ENCODE measurements at places on chromosomes 3 and 15.

DNA sequence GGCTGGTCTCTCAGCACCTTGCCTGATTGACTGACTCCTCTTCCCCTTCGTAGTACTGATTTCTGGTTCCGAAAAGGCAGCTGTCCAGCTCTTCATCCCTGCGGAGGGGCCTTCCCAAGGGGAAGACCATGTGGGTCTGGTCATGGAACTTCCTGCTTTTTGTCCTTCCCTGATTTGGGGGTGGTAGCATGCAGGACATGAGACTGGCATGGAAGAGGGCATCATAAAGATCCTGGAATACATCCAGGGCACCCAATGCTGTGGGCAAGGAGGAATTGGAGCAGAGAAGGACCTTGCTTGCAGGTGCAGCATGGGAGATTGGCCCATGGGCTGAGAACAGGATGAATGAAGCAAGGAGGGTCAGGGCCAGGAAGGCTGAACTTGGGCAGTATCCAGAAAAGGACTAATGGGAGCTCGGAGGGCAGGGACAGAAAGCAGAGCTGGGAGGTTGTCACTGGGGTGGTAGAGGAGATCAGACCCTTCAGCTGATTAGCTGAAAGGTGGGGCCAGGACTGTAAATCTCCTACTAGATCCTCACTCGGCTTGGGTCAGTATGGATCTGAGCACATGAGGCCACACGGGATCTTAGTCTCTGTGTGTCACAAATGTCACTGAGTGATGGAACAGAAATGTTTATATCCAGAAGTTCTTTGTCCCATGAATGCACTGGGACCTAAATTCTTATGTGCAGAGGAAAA, 59.5 kb downstream of the AMOTL2 start:
- DNase-seq, result no peak

- DNase-seq, result no peak
Measured at GRCh38 chr3:73687106-73688004, 62.6 kb upstream of the PDZRN3 start.

- DNase-seq, result no peak
Measured at GRCh38 chr15:71124937-71125790, 9.9 kb downstream of the THSD4 start.

GRCh38 chr3:15050405-15051092, 14.6 kb downstream of the MRPS25 start:
- no peak for DNase-seq

GRCh38 chr15:62920682-62921502, 121.7 kb upstream of the TPM1 start:
- no peak for DNase-seq

DNA sequence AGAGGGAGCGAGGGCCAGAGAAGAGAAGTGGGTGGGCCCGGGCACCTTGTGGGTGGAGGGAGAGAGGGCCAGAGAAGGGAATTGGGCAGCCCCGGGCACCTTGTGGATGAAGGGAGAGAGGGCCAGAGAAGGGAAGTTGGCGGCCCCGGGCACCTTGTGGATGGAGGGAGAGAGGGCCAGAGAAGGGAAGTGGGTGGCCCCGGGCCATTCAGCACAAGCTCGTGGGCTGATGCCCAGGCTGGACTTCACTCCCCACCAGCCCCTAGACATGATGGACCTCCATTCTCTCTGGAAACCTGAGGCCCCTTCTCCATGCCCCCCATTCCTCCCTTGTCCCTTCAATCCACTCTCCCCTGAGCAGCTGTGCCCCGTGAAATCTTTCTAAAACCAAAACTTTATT, 15.8 kb downstream of the DUSP7 start:
- DNase-seq, result no peak

- no peak for DNase-seq
Measured at GRCh38 chr3:12294885-12295580, 6.2 kb downstream of the PPARG start.

DNA sequence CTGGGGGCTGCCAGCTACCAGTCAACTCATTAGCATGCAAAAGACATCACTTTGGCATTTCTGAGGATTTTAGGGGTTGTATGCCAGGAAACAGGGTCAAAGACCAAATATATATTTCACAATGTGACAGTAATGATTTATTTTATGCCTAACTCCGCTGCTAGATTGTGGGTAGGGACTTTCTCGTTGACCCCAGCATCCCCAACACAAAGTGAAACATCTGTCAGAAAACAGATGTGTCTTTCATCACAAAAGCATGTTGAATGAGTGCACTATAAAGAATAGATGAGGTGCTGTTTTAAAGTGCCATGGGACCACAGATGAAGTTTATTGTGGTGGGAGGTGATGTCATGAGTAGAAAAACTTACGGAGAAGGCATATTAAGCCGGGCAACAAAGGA, 59.7 kb downstream of the ITPR1 start:
- no peak for DNase-seq

GRCh38 chr15:81163961-81164800, 30.1 kb downstream of the CFAP161 start:
- no peak for DNase-seq

GRCh38 chr3:104629038-104629437, 737.7 kb upstream of the ALCAM start:
- no peak for DNase-seq

GRCh38 chr15:42157981-42158765, 1.7 kb upstream of the PLA2G4F start:
- DNase-seq, result no peak

GRCh38 chr3:42024591-42025351, 62.9 kb upstream of the ULK4 start:
- no peak for DNase-seq

- DNase-seq, result no peak
Measured at GRCh38 chr3:133930341-133930933, 34.8 kb upstream of the RAB6B start.

GRCh38 chr3:114259566-114259965, 22.2 kb upstream of the ZNF80 start:
- no peak for DNase-seq

DNA sequence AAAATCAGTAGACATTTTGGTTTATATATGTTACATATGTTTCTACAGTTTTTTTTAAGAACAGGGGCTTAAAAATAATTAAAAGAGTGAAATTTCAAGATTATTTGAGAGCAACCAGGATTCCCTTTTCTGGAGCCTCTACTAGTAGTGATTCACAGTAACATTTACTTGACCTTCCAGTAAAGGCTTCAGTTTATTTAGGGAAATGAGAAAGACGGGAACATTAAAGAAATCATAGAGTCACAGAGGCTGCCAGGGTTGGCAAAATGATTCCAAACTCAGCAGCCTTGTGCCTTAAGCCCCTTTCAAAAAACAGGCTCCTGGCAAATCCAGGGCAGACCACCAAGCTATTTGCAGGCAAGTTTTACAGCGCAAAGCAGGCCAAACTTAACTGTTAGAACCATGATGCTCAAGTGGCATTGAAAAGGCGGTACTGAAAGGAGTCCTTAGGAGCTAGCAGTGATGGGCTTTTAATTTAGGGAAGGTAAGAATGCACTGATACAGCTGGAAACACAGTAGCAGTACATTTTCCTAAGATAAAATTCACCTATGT, 201.1 kb upstream of the ADAMTS9 start:
- no peak for DNase-seq

DNA sequence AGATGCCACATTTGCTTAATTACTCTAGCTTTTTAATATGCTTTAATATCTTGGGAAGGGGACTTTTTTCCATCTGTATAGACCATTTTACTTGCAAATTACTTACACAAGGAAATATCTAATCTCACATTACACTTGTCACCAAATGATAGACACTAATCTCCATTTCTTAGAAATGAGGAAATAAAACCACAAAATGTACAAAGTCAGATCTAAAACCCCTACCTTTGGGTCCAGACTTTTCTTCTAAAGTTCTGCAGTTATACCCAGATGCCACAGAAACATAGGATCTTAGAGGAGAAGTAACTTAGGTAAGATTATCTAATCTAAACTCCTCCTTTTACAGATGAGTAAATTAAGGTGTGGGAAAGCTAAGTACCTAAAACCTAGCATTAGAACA, 44.3 kb downstream of the CD200R1L start:
- DNase-seq, result no peak

DNA sequence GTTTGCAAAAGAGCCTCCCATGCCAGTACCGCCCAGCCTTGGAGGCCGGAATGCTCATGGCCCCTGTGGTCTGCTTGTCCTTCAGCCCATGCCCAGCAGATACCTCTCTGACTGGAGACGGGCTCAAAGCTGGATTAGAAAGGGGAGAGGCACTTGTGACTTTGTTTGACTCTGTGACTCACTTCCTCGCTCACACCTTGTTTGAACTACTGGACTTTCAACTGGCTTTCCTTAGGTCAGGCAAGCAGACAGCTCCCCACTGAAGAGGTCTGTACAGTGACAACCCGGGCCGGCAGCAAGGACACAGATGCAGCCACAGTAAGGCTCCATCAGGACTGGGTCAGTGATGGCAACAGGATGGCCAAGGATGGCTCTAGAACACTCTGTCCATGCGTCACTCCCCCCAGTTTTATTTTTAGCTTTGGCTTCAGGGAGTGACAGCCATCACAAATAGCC, 98.6 kb upstream of the ABHD17C start:
- DNase-seq, result no peak

DNA sequence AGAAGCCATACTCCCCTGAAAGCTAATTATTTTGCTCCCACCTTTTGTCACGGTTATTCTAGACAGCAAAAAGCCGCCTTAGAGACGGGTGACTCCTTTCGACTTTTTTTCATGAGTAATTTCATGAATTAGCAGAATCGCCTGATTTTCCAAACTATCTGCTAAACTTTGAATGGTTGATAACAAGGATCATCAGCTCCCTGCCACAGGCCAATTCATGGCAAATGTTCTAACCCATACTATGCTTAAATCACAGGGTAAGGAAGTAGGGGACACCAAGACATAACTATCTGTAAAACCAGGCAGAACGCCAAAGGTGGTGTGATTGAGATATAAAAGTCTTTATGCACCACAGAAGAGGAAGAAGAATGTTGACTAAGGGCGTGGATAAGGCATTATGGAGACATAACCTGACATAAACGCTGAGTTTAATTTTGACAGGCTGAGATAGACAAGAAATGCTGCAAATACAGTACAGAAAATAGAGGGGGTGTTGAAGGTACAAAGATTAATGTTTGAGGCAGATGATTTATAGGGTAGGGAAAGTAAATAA, 891 bp upstream of the DMXL2 start:
- DNase-seq, result no peak

DNA sequence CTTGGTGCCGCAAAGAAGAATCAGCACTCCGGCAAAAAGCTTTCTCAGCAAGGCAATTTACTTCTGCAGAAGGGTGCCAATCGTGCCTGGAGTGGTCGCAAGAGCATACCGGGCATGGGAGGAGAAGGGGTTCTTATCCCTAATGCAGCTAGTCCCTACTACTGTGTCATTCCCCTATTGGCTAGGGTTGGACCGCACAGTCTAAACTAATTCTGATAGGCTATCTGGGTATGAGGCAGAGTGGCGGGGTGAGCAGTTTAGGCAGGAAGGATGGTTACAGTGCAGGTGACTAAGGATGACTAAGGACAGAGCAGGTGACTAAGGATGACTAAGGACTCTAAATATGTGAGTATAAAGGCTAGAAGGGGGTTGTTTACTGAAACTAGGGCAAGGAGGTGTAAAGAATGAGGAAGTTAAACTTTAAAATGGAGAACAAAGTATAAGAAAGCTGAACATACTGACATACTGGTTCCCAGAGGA, 52.9 kb downstream of the PGBD4 start:
- no peak for DNase-seq

- no peak for DNase-seq
Measured at GRCh38 chr3:123602325-123602724, 17.5 kb upstream of the HACD2 start.

DNA sequence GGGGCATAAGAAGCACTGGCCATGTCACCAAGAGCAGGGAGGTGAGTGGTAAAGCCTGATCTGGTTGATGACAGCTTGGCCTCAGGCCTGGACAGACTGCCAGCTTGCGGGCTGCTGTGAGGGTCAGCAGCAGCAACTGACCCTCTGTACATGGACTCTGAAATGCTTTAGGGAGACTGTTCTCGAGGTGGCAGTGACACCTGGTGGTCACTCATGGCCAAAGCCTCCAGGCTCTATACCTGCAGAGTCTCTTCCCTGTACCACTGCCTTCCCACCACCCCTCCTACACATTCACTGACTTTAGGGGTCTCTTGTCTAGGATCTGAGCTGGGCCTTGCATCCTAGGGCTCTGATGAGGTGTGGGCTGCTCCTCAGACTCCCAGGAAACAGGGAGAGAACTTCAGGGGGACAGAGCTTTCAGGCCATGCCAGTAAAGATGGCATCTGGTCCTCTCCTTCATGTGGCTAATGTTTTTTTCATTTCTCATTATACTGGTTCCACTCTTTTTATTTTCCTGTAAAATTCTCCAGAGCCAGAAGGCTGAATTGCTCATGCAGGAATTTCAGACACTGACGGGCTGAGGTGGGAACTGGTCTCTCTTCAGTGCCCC, 17.2 kb upstream of the TIMP4 start:
- DNase-seq, result no peak

DNA sequence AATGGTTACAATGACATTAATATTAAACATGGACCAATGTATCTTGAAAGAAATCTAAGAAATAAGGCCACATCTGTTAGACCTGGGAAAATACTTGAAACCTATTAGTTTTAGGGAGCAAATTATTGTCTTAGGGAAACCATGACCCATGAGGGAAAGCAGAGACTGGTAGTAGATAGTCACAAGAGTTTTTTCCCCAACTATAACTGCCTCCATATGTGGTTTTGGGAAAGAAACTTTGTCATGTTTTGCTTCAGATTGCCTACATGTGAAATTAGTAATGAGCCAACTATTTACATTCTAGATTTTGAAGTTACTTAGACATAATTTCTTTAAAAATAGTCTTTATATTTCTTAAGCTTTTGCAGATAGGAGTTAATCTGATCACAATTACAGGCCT, 474.9 kb downstream of the ROBO2 start:
- DNase-seq, result no peak

DNA sequence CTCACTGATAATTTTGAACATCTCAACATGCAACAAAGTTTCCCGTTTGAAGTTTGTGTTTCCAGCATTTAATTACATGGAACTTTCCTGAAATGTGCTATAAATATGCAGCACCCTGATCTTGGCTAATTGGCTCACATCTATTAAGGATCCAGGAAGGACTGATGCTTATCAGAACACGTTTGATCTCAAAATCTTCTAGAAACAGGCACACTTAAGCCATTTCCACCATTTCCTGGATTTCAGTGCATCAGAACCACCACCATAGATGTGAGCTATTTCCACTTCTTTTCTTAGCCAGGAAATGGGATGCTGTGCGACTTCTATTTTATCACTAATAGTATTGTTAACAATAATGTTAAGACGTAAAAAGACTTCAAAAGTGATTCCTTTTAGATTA, 228.9 kb downstream of the FEZF2 start:
- no peak for DNase-seq

Measured in activated naive CD4-positive, alpha-beta T cell (primary cell).